ENCODE measurements at places on chromosomes 4 and X.

DNA sequence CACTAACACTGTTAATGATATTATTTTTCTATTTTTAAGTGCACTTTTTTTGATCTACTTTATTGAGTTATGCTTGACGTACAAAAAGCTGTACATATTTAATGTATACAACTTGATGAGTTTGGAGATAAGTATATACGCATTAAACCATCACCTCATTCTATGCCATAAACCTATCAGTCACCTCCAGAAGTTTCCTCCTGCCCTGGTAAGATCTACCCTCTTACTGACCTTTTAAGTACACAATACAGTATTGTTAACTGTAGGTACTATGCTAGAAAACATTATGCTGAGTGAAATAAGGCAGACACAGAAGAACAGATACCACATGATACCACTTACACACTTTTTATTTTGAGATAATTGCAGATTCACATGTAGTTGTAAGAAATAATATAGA is 36.9 kb downstream of the INTS6L start:
- DNase-seq, result no peak

- DNase-seq, result no peak
Observed at GRCh38 chr4:1027915-1028238, 16.5 kb downstream of the FGFRL1 start.

GRCh38 chr4:2194496-2194895 is 47.4 kb downstream of the HAUS3 start:
- no peak for DNase-seq

GRCh38 chrX:107107459-107107858 is 11.2 kb downstream of the RBM41 start:
- no peak for DNase-seq

DNA sequence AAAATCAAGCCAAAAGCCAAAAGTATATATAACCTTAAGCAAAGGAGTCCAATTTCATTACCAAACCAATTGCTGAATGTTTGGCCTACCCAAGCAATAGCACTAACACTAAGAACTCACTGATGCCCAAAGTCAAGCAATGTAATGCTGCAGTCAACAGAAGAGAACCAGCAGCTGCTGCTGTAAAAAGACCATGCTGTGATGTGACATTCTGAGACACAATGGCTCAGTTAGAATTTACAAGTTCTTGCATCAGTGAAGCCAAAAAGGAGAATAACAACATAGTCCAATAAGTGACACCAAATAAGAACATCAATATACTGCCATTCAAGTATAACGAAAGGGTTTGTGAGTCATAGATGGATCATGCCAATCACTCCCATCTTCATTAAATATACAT is 514.0 kb upstream of the DIAPH2 start:
- DNase-seq, result no peak

DNA sequence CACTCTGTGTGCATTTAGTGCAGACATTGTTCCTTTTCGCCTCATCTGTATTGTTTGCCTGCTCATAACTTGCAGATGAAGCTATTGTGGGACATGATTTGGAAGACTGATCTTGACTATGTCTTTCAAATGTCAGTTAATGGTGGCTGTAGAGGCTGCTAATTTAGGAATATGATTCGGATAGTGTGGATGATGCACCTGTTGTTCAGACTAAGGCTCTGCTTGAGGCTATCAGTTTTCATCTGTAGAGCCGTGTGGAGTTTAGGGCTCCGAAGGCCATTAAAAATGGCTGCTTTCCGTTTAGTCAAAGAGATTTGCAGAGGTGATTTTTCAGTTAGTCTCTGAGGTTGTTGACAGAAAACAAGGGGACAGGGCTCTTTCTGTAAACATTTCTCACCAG is 102.0 kb downstream of the GBA3 start:
- no peak for DNase-seq

- DNase-seq, result no peak
Observed at GRCh38 chr4:175090116-175090515, 172.0 kb downstream of the ADAM29 start.

GRCh38 chrX:42533761-42534160 is 244.2 kb downstream of the PPP1R2C start:
- DNase-seq, result no peak

DNA sequence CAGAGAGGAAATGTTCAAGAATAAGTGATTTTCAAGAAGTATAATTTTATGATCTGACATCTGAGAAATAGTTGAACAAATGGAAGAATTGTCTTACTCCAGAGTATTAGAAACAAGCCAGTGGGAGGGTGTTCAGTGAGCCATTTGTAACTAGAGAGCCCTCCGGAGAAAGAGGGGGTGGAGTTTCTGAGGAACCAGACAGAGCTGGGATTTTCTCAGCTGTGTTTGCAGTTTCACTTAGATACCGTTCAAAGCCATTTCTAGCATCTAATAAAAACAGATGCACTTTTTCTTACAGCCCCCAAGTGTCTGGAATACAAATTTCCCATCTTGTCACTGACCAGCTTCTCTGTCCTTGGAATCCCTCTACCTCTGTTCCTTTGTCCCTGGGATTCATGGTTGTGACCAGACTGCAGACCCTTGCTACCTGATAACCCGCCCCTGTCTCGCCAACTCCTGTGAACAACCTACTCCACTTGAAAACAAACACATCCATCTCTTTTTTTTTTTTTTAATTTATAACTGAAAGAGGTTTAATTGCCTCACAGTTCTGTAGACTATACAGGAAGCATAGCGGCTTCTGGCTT is 132.8 kb upstream of the KLF3 start:
- DNase-seq, result no peak

- no peak for DNase-seq
Observed at GRCh38 chr4:103478734-103479133, 241.1 kb downstream of the TACR3 start.

DNA sequence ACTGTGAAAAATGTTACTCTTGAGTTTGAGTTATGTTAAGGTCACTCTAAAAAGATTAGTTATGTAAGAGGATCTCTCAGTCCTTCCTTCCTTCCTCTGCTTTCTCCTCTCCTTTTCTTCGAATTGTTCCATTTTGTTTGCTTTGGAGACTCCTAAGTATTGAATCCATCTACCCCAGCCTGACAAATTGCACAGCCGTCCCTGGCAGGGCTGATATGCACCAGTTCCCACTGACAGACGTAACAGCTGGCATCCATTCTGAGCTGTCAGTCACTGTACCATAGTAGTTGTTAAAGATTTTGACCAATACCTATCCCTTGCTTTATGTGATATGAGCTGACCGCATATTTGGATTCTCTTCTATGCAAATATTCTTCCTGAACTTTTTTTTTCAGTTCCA is 210.7 kb upstream of the IGFBP7 start:
- no peak for DNase-seq

DNA sequence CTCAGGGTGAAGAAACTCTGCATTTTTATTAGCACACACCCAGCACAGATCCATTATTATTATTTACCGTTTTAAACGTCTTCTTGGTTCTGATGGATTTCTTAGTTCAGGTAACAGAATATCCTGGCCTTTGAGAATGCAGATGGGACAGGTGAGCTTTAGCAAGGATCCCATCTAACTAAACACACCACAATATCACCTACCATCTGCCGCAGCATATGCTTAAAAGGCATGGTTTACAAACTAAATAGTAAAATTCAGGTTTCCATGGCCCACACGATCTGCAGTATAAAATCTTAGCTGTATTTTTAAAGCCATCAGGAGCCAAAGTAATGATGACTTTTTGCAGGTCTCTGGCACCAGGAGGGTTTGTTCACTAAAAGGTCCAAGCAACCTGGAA is 31.7 kb upstream of the GATB start:
- DNase-seq, result no peak

GRCh38 chrX:867502-867901 is 236.9 kb downstream of the SHOX start:
- DNase-seq, result no peak

Data from CD4-positive, alpha-beta T cell (primary cell).